ENCODE measurements at places on chromosomes 7 and 10.

- DNase-seq: no peak
Observed at GRCh38 chr10:119772334-119772733, 46.5 kb downstream of the INPP5F start.

- no peak for DNase-seq
Observed at GRCh38 chr7:40232242-40232893, 97.6 kb downstream of the SUGCT start.

- DNase-seq: no peak
Observed at GRCh38 chr10:71078454-71079145, 133.8 kb upstream of the UNC5B start.

DNA sequence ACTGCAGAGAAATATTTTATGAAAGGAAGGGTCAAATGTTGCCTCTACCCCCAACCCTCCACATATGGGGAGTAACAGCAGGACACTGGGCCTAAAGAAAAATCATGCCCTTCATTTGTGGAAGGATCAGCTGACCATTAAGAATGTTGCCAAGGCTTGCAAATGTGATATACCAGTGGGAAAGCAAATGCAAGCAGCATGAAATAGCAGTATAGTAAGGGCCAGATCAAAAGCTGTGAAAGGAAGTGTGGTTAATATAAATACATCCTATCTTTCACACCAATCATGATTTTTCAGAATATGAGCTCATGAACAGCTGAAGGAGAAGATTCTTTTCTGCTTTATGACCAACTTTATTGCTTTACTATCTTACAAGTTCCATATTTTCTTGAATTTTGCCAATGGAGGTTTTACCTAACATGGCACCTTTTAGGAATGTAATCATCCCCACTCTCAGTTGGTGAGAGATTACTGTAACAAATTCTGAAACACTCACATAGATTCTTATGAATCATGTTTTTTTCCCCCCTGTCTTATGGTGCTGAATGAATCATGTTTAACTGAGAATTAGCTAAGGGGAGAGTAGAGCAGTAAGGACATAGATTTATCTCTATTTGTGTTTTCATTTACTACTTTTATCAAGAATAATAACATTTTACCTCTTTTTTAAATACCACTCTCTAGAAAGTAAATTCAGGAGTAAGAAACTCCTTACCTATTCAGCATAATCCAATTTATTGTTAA lies 12.1 kb upstream of the ATAD1 start:
- DNase-seq: no peak

Measured in CD8-positive, alpha-beta memory T cell (primary cell).